ENCODE measurements at places on chromosomes 11 and 22. TPM values are rescaled to one million over a fixed set of nuclear protein-coding genes. Genes with fewer than 3 reads are reported as not detected.

DNA sequence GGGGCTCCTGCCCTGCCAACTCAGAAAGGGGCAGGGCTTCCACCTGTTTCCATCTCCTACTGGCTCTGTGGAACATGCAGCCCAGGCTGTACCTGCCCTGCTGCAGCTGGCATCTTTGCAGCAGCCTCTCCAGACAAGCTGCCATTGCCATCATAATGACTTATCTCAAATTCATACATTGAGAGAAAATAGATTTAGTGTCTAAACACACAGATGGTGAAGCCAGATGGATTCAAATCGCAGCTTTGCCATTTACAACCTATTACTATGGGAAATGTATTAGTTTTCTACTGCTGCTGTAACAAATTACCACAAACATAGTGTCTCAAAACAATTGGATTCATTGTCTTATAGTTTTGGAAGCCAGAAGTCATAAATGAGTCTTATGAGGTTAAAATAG is 260.0 kb downstream of the KCNA4 start:
- no peak for DNase-seq

- no peak for DNase-seq
Observed at GRCh38 chr22:23180301-23180892, at the start of gene BCR. Gene BCR (plus strand): TSS chr22:23180509. CDS start chr22:23180961, 452 bp downstream.

DNA sequence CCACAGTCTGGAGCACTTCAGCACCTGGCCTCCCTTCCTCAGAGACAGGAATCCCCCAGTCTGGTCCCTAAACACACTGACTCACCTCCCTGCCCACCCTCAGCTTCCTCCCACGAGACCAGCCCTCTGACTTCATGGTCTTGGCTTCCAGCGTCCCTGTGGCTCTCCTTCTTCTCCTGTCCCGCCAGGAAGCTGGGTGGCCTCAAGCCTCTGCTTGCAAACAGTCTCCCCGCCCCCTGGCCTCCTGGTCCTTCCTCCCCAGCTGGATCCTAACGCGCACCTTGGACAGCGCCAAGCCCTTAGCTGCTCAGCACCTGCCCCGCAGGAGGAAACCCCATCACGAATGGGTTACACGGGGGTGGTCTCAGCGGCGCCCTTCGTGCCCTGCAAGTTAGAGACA is 4.5 kb downstream of the NCF4 start:
- DNase-seq: no peak

The OR4X2 gene
- total RNA-seq: not detected

DNA sequence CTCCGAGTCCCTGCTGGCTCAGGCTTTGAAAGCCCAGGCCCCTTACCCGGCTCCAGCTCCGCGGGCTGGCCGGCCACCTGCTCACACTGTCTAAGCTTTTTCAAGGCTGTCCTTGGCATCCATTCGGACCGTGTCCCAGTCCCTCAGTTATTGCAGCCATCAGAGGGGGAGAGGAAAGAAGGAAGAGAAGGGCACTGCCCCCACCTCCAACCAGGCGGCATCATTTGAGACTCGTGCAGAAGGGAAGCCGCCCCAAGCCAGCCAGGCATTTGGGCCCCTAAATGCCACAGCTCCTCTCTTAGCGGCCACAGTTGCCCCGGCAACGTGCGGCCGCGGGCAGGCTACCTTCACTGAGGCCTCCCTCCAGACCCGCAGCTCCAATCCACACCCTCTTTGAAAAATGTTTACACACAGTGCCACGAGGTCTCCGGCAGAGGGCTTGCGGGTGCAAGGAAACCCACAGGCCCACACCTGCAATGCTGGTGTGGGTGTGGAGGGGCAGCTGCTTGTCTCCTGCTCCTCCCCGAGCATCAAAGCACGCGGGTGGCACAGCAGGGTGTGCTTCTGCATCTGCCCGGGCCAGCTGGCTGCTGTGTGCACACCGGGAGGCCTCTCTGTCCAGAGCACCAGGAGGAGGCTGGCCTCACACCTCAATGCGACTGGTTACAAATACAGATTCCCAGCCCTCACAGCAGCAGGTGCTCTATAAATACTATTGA is 124.4 kb downstream of the CTTN start:
- peak; percentile 54 for DNase-seq

GRCh38 chr11:66912911-66913310 is 45.3 kb downstream of the PC start:
- DNase-seq: no peak

DNA sequence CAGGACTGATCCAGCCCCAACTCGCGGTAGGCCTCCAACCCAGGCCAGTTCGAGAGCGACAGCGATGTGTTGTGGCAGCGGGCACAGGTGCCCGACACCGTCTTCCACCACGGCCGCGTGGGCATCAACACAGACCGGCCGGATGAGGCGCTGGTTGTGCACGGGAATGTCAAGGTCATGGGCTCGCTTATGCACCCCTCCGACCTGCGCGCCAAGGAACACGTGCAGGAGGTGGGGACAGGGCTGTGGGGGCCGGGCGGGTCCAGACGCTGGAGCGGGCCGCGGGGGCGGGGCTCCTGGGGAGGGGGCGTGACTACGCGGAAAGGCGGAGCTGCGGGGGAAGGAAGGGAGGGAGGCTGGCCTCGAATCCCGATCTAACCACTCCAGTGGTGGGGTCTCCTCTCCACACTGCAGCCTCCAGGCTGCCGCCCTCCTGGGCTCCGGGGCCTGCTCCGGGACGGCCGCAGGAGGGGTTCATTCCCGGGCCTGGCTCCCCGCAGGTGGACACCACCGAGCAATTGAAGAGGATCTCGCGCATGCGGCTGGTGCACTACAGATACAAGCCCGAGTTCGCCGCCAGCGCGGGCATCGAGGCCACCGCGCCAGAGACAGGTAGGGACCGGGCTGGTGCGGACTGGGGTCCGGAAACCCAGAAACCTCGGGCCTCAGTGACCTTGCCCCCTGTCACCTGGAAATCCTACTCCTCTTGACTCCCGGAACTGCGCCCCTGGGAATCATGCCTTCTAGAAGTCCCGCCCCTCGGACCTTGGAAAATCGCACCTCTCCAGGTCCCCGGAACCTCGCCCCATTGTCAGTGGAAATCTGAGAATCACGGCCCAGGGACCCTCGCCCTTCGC is 14.9 kb downstream of the TMEM258 start:
- DNase-seq: no peak

DNA sequence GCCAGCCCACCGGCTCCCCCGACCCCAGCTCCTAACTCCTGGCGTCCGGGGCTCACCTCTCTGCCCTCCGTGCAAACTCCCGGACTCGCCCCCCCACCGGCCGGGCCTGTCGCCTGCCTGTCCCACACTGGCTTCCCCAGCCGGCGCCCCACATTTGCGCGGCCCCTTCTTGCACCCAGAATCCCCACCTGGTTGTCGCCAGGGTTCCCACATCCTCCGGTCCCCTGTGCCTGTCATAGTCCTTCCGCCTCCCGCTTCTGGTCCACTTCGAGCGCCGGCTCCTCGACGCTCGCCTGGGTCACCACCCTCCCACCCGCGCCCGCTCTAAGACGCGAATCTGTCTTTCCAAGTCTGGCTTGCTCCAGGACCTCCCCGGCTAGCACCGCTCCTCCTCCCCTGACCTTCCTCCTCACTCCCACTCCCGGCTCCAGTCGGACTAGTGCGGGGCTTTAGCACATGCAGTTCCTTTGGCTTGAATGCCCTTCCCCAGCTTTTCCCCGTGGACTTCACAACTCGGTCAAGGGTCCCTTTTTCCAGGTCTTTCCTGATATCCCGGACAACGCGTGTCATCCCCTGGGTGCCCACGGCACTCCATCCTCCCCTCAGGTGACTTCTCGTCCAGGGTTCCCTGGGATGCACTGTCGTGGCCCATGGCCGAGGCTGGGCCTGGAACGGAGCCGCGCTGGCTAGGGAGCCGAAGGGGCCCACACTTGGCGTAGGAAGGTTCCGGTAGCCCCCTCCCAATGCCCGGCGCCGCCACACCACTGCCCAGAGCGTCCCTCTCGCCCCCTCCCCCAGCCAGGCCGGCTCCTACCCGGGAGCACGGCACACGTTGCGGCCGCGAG is 635 bp downstream of the SCARF2 start:
- DNase-seq: no peak

DNA sequence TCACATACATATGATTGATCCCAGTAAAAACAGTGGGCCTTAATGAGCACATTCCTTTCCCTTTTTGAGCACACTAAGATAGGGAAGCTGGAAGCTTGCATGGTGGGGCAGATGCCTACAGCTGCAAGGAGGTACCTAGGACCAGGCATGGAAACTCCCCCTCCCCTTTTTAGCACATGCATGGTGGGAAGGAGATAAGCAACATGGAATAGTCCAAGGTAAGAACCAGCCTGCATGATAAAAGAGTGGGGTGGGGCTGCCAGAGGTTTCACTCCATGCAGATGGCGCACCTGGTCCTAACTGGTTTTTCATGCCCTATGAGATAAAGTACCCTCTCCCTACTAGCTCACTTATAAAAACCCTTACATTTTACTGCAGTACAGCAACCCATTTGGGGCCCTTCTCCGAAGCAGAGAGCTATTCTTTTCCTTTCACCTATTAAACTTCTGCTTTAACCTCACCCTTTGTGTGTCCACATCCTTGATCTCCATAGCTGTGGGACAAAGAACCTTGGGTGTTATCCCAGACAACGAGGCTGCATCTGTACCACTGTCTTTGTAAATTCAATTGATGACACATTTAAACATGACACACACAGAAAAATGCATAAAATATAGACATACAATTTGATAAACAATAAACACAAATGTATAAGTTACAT is 40.1 kb upstream of the VSTM5 start:
- no peak for DNase-seq

The BIK gene
- total RNA-seq: 8.6 TPM

GRCh38 chr11:40388097-40388818 is 1071.2 kb downstream of the LRRC4C start:
- peak; percentile 6 for DNase-seq

DNA sequence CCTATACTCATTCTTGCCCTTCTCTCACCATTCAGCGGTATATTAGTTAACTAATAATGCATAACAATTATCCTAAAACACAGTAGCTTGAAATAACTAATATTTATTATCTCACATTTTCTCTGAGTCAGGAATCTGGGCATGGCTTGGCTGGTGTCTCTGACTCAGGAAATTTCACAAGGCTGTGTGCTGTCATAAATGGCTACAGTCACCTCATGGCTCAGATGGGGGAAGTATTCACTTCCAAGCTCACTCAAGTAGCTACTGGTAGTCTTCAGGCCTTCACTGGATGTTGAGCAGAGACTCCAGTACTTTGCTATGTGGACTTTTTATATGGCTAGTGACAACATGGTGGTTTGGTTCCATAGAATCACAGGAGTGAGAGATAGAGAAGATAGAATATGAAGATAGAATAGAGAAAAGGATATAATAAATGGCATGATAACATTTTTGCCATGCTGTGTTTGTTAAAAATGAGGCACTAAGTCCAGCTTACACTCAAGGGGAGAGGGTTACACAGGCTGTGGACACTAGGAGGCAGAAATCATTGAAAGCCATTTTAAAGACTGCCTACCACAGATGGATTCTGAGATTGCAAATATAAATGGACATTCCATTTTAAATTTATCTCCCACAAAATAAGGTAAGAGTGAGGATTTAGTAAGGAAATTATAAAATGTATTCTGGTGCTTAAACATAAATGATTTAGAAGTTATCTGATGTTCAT is 997.8 kb upstream of the CHORDC1 start:
- DNase-seq: peak; percentile 0

DNA sequence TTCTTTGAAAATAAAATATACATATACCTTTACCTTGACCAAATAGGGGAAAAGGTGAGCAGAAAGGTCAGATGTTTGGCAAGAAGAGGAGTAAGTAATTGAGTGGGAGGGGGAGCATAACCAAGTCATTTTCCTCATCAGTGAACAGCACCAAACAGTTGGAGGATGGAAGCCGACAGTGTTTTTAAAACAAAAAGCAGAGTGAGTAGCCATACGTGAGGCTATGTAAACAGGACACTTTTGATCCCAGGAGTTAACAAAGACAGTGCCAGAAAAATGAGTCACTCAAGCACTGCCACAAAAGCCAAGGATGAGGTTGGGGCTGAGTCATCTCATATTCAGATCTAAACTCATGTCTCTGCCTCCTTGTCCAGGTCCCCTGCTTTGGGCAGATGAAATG is 734.7 kb downstream of the KCNA4 start:
- peak; percentile 96 for DNase-seq

GRCh38 chr11:96335388-96335787 is 7.6 kb downstream of the MAML2 start:
- no peak for DNase-seq

- DNase-seq: no peak
Observed at GRCh38 chr22:29665486-29665885, 54.3 kb upstream of the CABP7 start.

DNA sequence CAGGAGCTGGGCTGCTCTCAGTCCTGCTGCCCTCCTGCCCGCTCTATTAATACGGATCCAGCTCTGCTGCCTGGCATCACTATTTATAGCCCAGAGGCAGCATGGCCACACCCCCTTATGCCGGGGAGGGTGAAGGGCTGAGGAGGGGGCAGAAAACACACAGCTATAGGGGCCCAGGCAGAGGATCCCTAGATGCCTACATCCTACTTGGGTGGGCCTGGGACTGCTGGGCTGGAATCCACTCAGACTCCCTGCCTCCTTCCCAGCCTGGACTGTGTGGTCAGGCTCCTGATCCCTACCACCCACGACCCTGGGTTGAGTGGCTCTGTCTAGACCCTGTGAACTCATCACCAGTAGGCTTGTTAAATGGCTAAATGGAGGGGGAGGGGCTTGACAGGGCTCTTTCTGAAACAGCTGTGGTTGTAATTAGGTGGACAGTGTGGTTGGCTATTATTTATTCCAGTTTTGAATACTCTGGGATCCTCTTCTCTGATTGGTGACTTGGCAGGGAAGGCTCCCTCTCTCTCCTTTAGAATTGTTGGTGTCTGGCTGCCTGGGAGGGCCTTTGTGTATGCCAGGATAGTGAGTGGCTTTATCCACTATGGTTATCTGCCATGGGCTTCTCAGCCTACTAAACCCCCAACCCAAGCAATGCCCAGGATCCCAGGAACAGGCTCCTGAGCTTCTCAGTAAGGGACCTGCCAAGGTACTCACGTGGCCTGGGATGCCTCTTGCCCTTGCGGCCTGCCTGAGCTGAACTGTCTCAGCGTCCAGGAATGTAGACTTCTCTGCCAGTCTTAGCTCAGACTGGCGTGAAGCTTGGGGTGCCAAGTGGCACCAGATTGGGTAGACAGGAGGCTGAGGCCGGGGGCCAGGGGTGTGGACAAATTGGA is 15.2 kb downstream of the PHLDB1 start:
- peak; percentile 85 for DNase-seq

- no peak for DNase-seq
Observed at GRCh38 chr22:26883393-26883792, 226.0 kb downstream of the MIAT start.

DNA sequence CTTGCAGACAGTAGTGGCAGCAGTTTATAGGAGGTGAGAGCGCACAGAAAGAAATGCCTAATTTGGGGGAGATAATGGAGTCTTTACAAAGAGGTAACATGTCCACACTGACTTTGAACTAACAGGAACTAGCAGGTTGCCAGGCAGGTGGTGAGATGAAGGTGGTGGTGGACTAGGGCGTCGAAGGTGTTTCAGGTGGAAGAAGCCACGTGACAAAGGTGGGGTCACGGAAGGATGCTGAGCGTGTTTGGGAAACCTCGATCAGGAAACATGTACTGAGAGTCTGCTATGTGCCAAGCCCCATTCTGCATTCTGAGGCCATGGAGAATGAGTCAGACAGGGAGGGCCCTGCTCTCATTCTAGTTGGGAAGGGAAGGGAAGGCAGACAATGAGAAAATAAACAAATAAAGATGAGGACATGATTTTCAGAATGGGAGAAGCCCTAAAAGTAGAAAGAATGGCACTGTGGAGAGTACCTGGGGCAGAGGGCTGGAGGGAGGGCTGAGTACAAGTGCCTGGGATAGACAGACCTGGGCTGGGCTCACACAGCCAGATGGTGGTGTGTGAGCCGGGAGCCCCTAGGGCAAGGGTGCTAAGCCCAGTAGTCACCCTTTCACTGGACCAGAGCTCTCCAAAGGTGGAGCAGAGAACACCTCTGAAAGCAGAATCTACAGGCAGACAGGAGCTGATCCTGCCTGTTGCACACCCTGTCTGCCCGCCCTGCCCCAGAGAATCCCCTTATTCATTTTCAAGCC is 16.2 kb upstream of the NNMT start:
- DNase-seq: peak; percentile 42

Measured in A172 (cell line).